Stomach (tissue), 19 donors: ENCODE measurements at places on chromosomes 4 and X. TPM values are rescaled to one million over a fixed set of nuclear protein-coding genes. Genes with fewer than 3 reads are reported as not detected.

DNA sequence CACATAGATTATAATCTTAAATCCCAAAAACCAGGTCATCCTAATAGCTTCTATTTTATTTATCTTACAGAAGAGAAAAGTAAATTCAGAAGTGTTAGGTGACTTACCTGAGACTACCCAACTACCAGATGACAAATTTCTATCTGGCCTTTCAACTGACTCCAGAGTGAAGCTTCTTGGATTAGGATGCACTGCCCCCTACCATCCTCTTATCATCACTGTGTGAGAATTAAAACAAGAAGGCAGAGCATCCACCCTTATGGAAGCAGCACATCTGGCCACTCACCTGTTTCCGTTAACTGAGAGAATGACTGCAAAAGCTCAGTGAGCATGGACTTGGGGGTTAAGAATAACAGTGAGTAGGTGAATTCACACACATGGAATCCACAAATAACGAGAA lies 502.6 kb upstream of the TECRL start:
- DNase-seq: no peak
- H3K27me3 ChIP-seq: no peaks in the 10 kb centered on the region
- no peaks in the 10 kb centered on the region for H3K4me1 ChIP-seq
- no peak overlapping the region for H3K4me3 ChIP-seq

Gene PHOX2B
- not detected for total RNA-seq

Gene CUL4B
- total RNA-seq: 36.2 TPM

Gene PIN4
- 15.4 TPM for total RNA-seq

Gene GYG2
- 6.1 TPM for total RNA-seq

DNA sequence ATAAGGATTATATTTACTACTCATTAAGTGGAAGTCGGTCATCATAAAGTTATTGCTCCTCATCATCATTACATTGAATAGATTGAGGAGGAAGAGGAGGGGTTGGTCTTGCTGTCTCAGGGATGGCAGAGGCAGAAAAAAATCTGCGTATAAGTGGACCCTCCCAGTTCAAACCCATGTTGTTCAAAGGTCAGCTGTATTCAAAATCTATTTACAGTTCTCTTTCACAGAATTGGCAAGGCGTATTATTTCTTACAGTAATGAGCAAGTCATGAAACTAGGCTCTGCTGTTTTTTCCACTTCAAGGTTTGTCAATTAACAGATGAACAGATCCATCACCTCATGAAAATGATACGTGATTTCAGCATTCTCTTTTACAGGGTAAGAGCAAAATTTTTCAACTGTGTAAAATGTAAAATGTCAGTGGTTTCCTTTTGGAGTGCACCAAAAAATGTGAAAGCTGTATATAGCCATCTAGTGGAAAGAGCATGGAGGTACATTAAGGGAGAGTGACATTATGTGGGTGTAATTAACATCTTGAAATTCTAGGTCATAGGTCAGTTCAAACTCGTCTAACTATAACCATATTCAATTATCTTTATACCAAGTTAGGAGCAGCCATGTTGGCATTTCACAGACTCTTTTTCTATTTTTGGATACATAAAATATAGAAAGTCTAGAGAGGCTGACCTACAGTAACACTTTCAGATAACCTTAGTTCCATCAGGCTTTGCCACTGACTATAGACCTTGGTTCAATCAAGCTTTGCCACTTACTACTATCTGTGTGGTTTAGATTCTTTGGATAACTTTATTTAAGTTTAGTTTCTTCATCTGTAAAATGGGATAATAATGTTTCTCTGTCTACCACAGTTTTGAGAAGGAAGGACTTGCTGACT lies 30.1 kb downstream of the NEIL3 start:
- H3K4me3 ChIP-seq: no peak overlapping the region
- peaks cover 5% of the 10 kb centered on the region for H3K4me1 ChIP-seq
- DNase-seq: no peak

Gene CEP135
- total RNA-seq: 9.1 TPM
